ENCODE measurements at places on chromosomes 2 and 18.

GRCh38 chr2:17821535-17822444, 5.5 kb downstream of the MSGN1 start:
- DNase-seq: no peak

DNA sequence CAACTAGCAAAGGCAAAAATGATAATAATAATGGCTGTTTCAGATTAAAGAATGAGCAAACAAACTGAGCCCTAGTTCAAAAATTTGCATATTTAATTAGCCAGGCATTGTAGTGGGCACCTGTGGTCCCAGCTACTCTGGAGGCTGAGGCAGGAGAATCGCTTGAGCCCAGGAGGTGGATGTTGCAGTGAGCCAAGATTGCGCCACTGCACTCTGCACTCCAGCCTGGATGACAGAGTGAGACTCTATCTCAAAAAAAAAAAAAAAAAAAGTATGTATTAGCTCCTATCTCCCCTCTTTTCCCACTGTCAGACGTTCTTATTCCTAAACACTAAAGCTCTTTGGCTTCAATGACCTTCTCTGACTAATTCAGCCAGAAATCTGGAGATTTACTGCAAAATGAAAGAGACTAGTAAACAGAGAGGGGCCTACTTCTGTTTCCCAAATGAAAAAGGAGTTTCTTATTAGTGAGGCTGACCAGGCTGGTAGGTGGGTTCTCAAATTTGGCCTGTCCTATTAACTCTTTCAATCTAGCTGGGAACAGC, 3.9 kb upstream of the SRBD1 start:
- DNase-seq: no peak

DNA sequence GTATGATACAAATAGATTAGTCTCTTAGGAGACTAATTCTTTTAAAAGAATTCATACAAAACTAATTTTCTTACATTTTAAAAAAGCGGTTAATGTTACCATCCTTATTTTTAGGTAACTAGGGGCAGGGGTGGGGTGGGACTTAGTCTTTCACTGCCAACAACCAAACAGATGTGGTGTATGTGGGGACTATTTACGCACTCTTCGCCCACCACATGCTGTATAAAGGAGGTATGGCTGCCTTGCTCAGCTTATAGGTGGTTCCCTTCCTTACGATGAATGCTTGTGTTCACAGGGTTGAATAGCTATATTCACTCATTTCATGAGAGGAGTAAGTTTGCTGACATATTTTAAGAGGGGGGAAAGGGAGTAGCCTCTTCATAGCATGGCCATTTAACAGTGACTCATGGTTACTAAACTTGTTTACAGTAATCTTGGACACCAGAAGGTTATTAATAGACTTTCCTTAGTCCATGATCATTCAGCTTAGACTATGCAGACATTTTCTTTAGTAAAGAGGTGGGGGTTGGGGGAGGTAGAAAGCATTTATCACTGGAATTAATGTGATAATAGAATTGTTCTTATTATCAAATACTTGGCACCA, 61.8 kb downstream of the CAB39 start:
- no peak for DNase-seq

GRCh38 chr2:172564376-172564775, 8.5 kb downstream of the PDK1 start:
- no peak for DNase-seq

GRCh38 chr2:239455436-239456203, 54.8 kb upstream of the HDAC4 start:
- no peak for DNase-seq

GRCh38 chr18:40186677-40187076, 1768.4 kb upstream of the PIK3C3 start:
- DNase-seq: no peak

- no peak for DNase-seq
Observed at GRCh38 chr18:48034651-48035555, 104.4 kb upstream of the SMAD2 start.

DNA sequence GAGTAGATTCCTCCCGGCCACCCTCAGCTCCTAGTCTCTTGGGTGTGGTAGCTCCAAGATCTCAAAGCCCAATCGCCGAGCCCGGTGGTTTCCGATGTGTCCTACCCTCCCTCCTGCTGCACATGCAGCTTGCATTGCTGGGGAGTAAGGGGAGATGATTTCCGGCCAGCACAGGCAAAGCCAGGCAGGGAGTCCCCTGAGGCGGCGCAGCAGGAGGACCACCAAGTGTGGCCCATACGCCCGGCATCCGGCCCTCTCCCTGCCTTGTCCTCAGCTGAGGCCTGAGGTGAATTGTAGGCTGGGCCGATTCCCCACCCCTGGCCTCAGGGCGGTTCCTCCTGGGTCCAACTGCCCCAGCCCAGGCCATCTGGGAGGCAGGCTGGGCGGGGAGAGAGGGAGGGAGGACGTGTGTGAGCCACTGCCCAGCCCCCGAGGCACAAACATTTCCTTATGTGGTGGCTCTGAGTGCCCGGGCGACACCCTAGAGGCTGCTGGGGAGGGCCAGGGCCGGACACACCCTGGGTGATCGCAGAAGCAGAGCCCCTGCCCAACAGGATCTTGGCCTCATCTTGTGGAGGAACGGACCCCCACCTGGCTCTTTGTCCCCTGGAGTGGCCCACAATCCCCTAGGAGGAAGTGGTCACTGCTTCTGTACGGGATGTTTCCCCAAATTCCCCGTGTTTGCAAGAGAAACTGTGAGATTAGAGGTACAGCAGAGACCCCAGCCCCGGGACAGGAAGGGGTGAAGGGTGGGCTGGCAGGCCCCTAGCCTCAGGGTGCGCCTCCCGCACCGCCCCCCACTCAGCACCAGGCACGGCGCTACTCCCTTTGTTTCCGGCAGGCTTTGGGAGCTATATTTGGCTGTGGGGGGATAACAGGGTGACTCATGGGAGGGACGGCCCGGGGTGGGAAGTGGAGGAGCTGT, 41.9 kb upstream of the PTMA start:
- no peak for DNase-seq

DNA sequence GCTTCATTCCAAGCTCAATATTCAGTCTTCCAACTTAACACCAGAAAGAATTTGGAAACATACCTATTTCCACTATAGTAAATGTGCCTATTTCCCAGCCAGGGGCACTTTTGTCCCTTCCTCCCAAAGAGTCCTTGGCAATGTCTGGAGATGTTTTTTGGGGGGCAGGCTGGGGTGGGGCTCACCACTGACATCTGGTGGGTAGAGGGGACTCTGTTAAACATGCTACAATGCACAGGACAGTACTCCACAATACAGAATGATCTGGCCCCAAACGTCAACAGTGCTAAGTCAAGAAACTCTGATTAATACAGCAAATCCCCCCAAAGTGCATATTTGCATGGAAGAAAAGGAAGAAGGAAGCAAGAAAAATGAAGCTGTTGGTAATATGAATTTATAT, 61.7 kb downstream of the SMIM21 start:
- DNase-seq: no peak

DNA sequence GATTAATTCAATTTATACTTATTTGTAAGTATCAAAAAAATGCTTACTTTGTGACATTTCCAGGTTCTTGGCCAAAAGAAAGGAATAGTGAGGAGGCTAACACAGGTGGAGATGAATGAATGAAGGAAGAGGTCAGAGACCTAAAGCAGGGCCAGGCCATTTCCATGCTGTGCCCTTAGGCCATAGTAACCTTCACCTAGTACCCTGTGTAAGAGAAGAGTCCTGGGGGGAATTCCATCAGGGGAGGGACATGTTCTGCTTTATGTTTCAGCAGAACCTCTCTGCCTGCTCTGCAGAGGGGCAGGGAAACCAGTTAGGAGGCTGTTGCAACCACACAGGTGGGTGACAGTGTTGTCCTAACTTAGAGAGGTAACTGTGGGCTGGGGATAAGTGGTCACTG, 204.2 kb upstream of the CDH20 start:
- DNase-seq: no peak

DNA sequence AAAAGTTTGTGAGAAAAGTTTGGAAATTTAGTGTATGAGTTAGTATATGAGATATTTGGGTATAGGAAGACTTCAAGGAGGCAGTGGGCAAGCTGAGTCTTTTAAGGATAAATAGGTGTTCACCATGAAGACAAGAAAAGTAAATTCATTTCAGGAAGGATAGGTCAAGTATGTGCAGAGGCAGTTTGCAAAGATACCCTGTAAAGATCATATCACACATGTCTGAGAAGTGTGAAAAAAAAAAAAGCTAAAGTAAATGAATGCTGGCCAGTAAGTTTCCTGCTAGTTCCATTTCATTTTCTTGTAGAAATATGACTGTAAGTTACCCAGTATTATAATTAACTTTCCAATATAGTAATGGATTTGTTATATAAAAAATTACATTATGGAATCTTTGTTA, 131.0 kb downstream of the PHLPP1 start:
- DNase-seq: no peak

DNA sequence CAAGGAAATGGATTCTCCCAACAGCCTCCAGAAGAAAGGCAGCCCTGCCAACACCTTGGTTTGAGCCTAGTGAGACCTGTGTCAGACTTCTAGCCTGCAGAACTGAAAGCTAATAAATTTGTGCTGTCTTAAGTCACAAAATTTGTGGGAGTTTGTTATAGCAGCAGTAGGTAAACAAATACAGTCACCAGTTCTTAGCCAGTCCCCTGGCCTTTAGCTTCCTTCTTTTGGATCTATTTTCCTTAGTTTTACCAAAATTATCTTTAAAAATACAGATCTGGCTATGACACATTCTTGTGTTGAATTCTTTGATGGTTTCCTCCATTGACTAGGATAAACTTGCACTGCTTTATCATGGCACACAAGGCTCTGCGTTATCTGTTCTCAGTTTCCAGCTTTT, 697.9 kb upstream of the FANCL start:
- no peak for DNase-seq

- DNase-seq: no peak
Observed at GRCh38 chr2:178787155-178787554, 20.1 kb downstream of the TTN start.

DNA sequence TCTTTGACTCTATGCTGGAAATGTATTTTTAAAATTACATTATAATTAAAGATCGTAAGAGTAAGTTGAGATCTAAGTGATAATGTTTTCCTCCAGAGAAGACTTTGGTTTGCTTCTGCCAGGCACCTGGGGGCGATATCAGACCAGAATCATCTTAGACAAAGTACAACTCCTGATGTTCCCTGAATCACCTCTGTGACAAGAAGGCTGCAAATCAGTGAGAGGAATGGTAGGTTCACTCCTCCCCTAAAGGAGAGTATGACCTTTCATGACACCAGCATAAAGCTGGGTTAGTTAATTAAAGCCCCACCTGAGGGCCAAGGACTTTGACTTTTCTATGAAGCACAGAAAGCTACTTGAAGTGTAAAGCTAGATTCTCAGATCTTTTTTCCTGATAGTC, 114.4 kb upstream of the DTNA start:
- DNase-seq: no peak

- no peak for DNase-seq
Observed at GRCh38 chr2:8986327-8986976, 17.0 kb downstream of the MBOAT2 start.

DNA sequence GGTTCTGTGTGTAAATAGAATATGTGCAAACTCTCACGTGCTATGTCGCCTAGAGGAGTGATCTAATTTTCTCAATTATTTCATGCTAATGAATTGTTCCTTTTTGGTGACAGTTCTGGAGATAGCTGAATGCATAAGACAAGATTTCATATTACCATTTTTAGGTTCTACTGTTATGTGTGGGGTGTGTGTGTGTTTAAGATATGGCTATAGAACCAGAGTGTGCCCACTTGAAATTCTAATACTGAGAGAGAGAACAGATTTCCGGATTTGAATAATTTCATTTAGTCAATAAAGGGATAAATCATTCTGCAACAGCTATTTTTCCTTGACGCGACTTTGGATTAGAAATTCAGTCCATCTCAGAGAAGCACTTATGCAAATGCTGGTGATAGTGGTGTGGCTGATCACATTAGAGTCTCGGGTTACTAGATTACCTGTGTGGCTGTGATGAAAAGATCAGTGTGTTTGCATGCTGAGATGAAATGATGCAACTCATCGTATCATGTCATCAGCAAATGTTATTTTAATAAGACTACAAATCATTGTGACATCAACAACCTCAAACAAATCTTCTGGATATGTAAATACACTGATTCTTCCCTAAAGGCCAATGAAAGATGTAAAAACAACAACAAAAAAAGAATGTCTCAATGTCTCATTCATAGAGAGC, 415.9 kb downstream of the EPHA4 start:
- DNase-seq: no peak

DNA sequence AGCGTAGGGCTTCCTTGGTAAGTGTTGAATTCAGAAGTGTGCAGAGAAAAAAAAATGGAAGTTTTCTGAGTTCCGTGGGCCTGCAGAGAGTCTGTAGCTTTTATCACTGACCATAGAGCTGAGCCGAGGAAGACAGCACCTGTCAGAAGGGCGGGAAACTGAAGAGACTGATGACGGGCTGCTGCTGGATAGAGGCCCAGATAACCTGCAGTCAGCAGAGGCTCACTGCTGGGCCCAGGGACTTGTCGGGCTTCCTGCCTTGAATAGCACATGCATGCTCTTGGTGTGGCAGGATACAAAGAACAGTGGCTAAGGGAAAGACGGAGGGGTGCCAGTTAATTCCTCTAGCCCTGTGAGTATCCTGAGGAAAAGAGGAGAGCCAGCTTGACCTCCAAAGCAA, 166.4 kb downstream of the MGAT5 start:
- DNase-seq: no peak

DNA sequence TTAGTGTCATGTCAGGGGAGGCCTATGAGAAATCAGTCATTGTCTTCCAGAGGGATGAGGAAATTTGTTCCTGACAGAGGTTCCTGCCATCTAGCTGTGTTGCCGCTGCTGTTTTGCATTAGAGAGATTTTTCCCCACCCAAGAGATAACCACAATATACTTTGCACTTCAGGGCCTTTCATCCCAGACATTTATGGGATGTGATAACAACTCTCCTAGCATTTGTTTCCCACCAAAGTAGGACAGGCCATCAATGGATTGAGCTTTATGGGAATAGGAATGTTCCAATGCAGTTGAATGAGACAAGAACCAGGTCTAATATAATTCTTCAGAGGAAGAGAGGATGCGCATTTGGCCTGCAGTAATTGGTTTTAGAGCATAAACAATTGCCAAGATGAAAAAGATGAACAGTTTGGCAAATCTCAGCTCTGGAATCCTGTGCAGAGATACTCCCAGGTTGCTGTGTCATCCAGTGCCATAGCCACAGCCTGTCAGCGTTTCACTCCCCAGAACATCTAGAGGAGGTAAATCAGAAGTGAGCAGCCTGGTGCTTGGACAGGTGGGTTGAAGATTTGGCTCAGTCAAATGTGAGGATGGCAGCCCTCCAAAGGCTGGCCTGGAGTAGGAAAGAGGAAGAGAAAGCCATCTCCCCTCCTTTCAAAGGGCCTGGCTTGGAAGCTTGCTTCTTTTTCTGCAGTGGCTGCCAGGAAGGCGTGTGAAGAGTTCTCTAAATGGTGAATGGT, 93.7 kb upstream of the SETBP1 start:
- DNase-seq: no peak

- DNase-seq: no peak
Observed at GRCh38 chr2:125405816-125406215, 1250.1 kb upstream of the GYPC start.

GRCh38 chr2:127654084-127654837, 8.3 kb downstream of the GPR17 start:
- DNase-seq: no peak
